Foreskin fibroblast (primary cell): ENCODE measurements at places on chromosomes 1 and 21.

DNA sequence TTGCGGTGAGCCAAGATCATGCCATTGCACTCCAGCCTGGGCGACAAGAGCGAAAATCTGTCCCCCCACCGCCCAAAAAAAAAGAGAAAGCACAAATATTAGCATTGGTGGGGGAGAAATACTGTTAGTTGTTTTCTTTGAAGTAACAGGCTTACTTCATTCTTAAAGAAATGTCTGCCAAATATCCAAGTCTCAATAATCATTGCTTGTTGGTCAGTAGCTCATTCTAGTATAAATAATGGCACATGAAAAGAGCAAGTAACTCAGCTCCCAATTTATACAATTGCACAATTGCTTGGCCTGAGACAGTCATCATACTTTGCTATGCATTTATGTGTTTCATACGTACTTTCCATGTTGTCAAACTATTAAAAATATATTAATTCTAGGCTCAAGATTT, 499.2 kb upstream of the PLXNA2 start:
- no peak for DNase-seq

- no peak for DNase-seq
Observed at GRCh38 chr1:53131590-53131938, 10.9 kb downstream of the SLC1A7 start.

- no peak for DNase-seq
Observed at GRCh38 chr1:156070548-156070947, 9.6 kb downstream of the RAB25 start.

- no peak for DNase-seq
Observed at GRCh38 chr1:157958263-157958662, 35.2 kb upstream of the KIRREL1 start.

- DNase-seq = peak; percentile 25
Observed at GRCh38 chr21:42258150-42258884, 39.4 kb downstream of the ABCG1 start.

GRCh38 chr1:43058545-43059360, 100.1 kb upstream of the SLC2A1 start:
- peak; percentile 65 for DNase-seq

GRCh38 chr1:54705153-54705552, 10.5 kb upstream of the TTC4 start:
- DNase-seq = peak; percentile 26

GRCh38 chr1:234927312-234927970, 201.2 kb downstream of the TOMM20 start:
- no peak for DNase-seq

GRCh38 chr1:6673816-6674398, 27.7 kb downstream of the DNAJC11 start:
- DNase-seq = no peak

DNA sequence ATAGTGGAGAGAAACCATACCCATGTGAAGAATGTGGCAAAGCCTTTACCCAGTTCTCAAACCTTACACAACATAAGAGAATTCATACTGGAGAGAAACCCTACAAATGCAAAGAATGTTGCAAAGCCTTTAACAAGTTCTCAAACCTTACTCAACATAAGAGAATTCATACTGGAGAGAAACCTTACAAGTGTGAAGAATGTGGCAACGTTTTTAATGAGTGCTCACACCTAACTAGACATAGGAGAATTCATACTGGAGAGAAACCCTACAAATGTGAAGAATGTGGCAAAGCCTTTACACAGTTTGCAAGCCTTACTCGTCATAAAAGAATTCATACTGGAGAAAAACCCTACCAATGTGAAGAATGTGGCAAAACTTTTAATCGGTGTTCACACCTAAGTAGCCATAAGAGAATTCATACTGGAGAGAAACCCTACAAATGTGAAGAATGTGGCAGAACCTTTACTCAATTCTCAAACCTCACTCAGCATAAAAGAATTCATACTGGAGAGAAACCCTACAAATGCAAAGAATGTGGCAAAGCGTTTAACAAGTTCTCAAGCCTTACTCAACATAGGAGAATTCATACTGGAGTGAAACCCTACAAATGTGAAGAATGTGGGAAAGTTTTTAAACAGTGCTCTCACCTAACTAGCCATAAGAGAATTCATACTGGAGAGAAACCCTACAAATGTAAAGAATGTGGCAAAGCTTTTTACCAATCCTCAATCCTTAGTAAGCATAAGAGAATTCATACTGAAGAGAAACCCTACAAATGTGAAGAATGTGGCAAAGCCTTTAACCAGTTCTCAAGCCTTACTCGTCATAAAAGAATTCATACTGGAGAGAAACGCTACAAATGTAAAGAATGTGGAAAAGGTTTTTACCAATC, 80.0 kb downstream of the JMJD4 start:
- DNase-seq = no peak

- DNase-seq = no peak
Observed at GRCh38 chr1:113488576-113489177, 98.4 kb downstream of the MAGI3 start.

DNA sequence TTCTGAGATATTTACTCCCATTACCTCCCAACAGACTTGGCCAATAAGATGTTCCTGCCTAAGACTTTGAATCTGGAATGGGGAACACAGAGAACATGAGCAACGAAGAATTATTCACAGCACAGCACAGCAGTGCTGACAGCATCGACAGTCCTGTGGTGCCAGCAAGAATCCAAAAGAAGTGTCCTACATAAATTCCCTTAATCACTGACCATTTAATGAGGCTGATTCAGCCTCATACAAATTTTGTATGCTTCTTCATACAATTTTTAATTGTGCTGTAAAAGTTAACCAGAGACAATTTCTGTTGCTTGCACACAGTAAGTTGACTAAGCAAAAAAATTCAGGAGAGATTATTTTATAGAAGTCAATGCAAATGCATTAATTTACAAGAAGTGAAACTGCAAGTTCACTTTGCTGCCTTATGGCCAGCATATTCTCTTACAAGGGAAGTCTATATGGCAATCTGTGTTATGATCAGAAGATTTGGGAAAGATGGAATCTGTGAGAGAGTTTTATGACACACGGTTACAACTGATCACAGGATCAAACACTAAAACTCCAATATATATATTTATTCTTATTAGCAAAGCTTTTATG, 855.9 kb downstream of the LTN1 start:
- no peak for DNase-seq

DNA sequence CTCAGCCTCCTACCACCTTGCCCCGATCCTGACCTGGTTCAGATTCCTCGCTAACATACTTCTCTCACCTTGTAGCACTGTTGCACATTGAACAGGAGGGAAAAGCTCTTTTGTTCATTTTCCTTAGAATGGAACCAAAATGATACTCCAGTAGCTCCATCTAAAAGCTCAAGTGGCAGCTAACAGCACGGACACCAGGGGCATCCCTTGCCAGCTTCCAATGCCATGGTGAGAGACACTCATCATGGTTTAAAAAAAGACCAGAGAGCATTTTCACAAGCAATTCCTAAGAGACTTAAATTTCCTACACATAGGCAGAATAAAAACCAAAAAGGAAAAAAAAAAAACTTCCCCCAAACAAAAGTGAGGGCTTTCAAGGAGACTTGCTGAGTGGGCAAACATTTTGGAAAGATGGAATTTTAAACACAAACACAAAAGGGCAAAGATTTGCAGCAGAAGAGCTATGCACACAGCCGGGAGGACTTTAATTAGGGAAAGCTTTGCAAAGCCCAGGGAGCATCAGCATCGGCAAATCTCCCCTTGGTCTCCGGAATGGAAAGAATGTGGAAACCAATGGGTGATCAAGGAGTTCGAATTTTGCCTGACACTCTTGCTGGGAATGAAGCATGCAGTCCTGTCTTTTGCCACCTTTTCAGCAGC, 84.3 kb downstream of the CAPZB start:
- no peak for DNase-seq

DNA sequence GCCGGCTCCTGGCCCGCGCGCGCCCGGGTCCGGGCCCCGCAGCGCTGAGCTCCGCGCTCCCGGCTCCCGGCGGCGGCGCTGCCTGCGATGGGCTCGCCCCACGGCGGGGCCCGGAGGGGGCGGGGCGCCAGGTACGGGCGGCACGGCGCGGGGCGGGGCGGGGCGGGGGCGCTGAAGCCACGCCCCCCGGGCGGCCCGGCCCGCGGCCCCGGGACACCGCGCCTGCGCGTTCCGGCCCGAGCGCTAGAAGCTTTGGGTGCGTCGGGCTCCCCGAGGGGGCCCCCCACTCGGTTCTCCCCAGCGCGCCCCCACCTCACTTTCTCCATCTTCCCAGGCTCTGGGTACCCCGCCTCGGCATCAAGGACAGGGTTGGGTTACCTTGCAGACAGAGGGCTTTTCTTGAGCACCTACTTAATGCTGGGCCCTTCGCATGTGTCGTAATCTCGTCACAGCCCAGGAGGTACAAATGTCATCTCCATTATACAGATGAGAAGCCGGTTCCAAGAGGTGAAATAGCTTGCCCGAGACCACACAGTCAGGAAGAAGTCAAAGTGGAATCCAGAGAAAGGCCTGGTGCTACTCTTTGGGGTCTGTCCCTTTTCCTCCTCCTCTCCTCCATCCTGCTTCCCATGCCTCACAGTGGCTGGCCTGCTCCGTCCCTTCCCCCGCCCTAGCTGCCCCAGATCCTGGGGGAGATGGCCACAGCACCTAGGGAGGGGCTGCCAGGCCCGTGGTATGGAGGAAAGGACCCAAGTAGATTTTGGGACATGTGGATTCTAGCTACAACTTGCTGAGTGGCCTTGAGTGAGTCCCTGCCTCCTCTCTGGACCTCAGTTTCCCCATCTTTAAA, 46.5 kb downstream of the RAP1GAP start:
- DNase-seq = no peak

DNA sequence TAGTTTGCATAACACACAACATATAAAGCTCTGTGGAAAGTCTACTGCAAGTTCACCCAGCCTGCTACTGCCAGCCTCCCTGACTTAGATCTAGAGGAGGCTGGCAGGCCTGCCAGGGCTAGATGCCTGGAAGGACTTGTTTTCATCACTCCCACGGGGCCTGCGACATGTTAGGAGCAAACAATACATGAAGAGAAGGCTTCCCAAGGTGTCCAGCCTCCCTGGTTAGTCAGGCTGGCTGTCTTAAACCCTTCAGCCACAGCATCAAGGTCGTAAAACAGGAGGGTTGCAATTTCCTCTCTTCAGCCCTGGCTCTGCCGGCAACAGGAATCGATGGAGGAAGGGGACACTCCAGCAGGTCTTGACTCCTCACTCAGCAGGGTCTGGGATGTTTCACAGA, 104.5 kb downstream of the NGF start:
- peak; percentile 61 for DNase-seq

GRCh38 chr1:111209622-111210021, 9.2 kb upstream of the DENND2D start:
- DNase-seq = no peak

DNA sequence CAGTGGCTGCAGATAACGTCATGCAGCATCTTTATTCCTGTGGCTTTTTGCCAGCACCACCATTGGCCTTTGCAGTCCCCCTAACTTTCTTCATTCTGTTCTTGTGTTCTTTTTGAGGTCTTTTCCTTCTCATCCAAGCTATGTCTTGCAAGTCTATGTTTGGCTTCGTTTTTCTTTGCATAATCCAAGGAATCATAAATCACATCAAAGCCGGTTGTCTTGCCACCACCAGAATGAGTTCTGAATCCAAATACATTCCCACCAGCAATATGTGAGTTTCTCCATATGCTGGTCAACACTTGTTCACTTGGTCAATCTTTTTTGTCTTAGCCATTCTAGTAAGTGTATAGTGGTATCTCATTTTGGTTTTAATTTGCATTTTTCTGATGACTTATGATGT, 70.6 kb upstream of the AK4 start:
- no peak for DNase-seq

DNA sequence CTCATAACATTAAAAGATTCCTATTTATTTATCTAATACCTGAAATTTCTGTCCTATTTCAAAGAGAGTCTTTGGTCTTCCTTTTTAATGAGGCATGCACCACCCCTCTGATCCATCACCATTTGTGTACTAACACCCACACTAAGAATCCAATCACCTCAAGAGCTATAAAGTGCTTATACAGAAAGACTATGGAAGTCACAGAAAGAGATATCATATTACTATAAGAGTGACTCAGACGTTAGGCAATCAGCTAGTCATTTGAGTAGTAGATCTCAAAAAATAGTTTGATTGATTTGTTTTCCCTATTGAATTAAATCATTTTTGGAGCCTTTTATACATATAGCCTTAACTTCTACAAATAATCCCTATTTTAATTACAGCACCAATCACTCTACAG, 46.1 kb downstream of the NME7 start:
- peak; percentile 80 for DNase-seq
